ENCODE measurements at places on chromosomes 12 and 14.

GRCh38 chr14:97413966-97414717 lies 617.0 kb downstream of the VRK1 start:
- no peak for DNase-seq

- no peak for DNase-seq
Observed at GRCh38 chr12:122958198-122958888, 7.9 kb downstream of the ABCB9 start.

- no peak for DNase-seq
Observed at GRCh38 chr12:65204886-65205525, 35.6 kb downstream of the LEMD3 start.

GRCh38 chr14:23286020-23286901 lies at the start of gene HOMEZ:
HOMEZ (minus strand) TSS chr14:23286132; CDS start chr14:23285952, 180 bp downstream.
- DNase-seq = peak; percentile 99

DNA sequence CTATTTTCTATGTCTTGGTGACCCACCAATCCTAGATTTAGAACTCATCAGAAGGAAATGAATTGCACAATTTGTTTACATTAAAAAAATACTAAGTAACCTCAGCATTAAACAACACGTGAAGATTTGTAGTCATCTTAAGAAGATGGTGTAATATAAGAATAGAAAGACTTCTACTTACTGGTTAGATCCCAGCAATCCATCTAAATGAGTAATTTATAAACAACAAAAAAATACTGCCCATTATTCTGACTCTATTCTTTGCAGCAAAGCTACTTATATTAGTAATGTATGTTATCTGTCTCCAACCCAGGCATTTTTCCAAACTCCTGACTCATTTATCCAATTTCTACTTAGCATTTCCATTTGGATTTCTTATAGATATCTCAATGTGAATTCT lies 67.8 kb downstream of the CD163L1 start:
- no peak for DNase-seq

DNA sequence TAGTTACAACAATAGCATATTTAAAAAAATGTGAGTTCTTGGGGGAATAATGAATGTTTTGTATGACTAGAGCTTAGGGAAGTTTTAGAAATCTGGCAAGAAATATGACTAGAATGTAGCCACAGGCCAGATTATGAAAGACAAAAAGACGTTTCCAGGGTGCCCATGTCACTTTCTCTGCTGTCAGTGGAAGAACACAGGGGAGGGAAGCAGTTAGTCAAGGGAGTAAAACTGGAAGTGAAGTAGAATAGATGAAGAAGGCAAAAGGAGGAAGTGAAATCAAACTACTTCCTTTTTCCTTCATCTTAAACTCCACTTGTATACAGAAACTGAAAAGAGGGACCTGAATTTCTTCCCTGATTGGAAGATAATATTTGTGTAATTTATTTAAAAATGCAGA lies 81.2 kb upstream of the ATP2B1 start:
- no peak for DNase-seq

GRCh38 chr12:64883264-64884163 lies 59.1 kb downstream of the TBC1D30 start:
- DNase-seq = no peak

DNA sequence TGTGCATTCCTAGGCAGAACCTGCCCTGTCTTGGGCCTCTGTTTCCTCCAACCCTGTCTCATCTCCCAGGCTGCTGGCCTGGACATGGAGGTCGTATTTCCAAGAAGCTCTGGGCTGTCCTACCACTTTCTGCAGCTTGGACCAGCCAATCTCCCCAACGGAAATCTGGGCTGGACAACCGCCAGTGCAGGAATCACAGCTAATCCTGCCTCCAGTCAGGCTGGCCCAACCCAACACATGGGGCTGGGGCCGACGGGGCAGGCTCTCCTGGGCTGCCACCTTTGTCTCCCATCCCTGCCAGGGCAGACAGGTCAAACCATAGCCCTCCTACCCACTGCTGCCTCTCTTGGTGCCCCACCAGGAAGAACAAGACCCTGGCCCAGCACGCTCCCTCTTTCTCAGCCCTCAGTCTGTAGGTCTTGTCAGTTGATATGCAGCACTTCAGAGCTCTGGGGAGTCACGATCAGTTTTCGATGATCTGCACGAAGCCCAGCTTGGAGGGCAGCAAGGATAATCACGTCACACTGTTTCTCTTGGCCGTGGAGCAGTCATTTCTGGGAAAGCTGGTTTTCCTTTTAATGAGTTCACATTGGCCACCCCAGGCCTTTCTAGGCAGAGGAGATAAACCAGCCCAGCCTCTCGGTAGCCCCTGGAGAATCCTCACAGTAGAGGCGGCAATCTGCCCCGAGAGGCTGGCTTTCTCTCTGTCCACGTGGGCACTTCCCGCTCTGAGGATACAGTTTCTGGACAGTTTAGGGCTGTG lies 195.2 kb upstream of the PRMT8 start:
- DNase-seq = no peak

- DNase-seq = no peak
Observed at GRCh38 chr12:126944684-126945083, 1322.3 kb upstream of the TMEM132C start.

- DNase-seq = no peak
Observed at GRCh38 chr12:27541031-27541719, 17.2 kb downstream of the PPFIBP1 start.

GRCh38 chr12:53596920-53597363 lies 29.2 kb downstream of the ATF7 start:
- DNase-seq = no peak

GRCh38 chr12:47991106-47992061 lies 12.9 kb downstream of the COL2A1 start:
- DNase-seq = no peak

- DNase-seq = peak; percentile 14
Observed at GRCh38 chr12:118103601-118104382, at the start of gene VSIG10. VSIG10 (minus strand) TSS chr12:118104011; CDS start chr12:118103671, 340 bp downstream.

GRCh38 chr12:113306382-113306781 lies 28.5 kb downstream of the SLC8B1 start:
- DNase-seq = no peak

- no peak for DNase-seq
Observed at GRCh38 chr12:20194171-20194570, 174.2 kb upstream of the PDE3A start.

DNA sequence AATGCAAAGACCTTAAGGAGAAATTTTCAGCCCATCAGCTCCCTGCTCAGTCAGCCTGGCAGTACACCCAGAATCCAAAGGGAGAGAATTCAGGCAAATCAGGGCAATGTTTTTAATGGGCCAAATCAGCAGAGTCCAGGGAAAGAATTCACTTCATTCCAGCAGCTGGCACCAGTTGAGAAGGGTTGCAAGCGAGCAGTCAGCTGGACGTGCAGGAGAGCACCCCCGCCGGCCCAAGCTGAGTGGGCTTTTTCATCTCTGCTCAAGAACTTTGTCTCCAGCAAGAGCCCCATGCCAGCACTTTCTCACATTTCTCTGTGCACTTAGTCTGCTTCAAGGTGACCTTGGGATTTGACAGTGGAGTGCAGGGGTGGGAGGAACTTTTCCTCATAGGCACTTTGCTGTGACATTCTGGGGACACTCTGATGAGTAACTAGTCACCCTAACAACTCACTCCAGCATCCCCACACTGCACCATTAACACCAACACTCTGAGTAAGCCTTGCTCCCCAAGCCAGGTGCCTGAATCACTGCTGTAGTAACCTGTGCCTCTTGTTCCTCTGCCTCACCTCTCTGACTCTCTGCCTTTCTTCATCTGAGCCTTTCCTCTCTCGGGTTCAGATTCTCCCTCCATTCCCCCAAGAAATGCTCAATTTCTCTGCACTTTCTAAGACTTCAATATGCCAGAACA lies 2.2 kb downstream of the ENDOU start:
- DNase-seq = no peak

GRCh38 chr14:61678975-61679374 lies 16.3 kb upstream of the HIF1A start:
- DNase-seq = no peak

- DNase-seq = no peak
Observed at GRCh38 chr14:62017651-62018230, 255.5 kb downstream of the SNAPC1 start.

All from activated naive CD4-positive, alpha-beta T cell treated with anti-CD3 and anti-CD28 coated beads, Interleukin-2, amount 50 U/mL, for 16 hours (primary cell).